ENCODE measurements at places on chromosomes 7 and 10.

DNA sequence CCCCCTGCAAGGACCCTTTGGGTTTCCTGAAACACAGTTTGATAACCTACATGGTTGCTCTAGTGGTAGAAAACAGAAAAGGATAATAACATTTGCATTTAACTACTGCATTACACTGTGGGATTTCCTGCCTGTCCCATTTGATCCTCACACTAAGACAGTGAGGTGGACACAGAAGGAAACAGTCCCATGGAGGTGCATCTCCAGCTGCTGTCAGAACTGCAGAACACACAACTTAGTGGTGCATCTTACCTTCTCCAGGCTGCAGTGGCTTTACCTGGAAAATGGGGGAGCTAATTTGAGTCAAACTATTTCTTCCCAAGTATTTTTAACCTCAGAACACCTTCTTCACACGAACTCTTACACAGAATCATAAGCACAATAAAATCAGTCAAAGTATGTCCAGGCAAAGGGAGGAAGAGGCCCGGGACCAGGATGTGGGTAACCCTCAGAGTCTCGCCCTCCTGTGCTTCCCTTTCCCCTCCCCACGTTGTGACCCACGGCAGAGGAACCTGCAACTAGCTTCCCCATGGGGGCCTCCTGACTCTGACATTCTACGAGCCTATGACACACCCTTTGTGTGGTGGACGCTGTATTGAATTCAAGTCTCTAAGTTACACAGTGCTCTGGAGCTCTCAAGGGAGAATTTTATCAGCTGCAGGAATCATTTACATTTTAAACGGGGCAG lies 33.7 kb downstream of the SCRN1 start:
- DNase-seq: peak; percentile 2

- peak; percentile 35 for DNase-seq
These were observed 112.5 kb downstream of the MAD1L1 start for GRCh38 chr7:2120251-2120660.

DNA sequence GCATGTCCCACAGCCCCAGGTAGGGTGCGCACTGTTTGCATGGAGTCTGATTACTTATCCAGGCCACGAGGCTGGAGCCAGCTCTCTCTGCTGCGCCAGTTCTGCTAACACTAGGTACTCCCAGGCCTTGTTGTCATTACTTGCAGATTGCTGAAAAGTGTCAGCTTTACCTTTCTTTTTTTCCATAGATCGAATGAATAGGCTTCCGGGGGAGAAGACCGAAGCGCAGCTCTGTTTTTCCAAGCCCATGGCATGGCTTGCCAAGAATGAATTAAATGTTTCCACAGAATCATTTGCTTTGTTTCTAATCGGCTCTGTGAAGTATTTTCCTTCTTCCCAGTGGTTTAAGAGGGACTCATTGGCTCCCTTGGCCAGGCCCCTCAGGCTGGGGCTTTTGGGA lies 285.8 kb downstream of the BMPER start:
- DNase-seq: no peak

- DNase-seq: no peak
These were observed 28.6 kb downstream of the SMKR1 start for GRCh38 chr7:129530795-129531391.

DNA sequence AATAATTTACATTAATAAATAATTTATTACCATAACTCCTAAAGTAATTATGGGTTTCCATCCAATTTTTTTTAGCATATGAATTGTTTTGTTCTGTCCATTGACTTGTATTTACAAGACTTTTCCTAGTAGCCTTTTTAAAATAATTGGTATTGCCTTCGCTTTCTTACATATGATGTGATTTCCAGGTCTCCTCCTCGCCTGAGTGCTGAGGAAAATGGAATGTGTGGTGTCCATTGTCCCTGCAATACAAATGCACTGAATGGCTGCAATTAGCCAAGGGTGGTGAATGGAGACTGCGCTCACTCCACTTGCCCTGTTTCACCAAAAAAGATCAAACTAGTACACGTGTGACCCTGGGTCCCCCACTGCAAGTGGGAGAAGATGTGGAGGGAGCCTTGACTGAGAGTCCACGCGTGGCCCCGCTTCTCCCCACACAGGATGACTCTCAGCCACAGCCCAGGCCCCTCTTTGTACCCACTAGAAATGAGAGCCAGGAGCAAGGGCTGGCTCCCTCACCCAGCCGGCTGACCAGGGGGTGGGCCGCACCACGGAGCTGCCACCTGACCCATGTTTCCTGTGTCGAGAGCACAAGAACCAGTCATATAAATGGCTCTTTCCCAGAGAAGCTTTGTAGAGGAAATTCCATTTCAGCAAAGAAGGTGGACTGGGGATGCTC lies 52.6 kb downstream of the FAM53B start:
- DNase-seq: no peak

- no peak for DNase-seq
These were observed 28.3 kb downstream of the GBX1 start for GRCh38 chr7:151139071-151139790.

- DNase-seq: no peak
These were observed 22.2 kb downstream of the TSPAN15 start for GRCh38 chr10:69473304-69473990.

All from activated CD8-positive, alpha-beta memory T cell treated with anti-CD3 and anti-CD28 coated beads for 1 hour (primary cell).